Fibroblast of lung (primary cell): ENCODE measurements at places on chromosomes 13 and 19.

GRCh38 chr13:50359041-50359367 is 343.8 kb downstream of the KCNRG start:
- no peak for DNase-seq

GRCh38 chr13:57582032-57582431 is 49.5 kb upstream of the PCDH17 start:
- DNase-seq = no peak

DNA sequence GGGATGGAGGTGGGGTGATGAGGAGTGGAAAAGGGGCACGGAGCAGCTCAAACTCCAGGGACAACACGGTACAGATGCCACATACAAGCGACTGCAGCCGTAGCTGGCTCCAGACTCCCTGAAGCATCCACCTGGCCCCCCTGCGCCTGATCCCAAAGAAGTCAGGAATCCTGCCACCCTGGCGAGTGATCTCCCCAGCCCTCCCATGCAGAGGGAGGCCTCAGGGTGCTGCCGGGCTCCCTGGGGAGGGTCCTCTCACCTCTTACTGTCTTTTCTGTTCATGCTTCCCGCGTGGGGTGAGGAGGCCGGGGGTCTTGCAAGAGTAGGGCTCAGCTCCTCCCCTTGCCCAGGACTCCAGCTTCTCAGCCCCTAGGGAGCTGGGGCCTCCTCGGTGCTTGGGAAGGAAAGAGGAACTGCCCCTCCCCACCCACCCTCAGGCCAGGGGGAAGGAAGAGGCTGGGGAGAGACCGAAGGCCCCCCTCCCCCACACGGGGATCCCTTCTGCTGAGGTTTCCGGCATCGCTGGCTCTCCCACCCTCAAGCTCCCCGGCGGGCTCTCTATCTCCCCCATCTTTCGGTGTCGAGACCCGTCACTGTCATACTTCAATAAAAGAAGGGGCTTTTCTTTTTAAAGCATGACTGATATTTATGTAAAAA is at the start of gene RASGRP4:
TSS of gene RASGRP4 (minus strand) at position 410 of the 657 bp plus-strand sequence. CDS start at position 282, 128 bp downstream.
- no peak for DNase-seq

DNA sequence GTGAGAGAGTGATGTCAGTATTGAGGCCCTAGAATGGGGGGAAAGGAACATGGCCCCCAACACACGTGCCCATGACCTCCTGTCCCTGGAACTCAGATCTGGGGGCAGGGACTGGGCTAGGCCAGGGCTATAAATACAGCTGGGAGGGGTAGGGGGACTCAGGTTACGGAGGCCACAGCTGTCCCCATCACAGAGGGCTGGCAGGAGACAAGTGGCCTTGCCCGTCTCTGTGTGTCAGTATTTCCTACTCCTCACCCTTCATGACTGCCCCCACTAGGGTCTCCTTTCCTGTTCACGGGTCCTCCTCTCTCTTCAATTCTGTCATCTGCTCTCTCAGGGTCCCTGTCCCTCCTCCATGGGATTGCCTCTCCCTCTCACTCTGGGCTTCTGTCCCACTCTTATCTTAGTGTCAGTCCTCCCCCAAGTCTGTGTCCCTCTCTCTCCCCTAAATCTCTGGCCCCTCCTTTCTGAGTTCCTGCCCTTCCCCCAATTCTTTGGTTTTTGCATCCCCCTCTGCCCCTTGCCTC is 687 bp upstream of the HRC start:
- no peak for DNase-seq

DNA sequence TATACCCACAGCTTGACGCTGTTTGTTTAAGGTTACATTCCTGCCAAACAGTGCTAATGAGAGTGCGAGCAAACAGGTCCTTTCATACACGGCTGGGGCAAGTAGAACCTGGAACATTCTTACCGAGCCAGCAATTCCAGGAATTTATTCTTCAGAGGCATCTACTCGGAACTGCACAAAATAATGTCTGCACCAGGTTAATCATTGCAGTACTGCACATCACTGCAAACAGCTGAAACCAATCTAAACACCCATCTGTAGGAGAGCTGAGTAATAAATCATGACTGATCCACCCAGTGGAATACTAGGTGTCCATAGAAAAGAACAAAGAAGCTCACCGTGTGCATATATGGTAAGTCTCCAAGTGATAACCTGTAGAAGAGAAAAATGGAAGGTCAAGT is 1.2 kb upstream of the ZNF579 start:
- no peak for DNase-seq

DNA sequence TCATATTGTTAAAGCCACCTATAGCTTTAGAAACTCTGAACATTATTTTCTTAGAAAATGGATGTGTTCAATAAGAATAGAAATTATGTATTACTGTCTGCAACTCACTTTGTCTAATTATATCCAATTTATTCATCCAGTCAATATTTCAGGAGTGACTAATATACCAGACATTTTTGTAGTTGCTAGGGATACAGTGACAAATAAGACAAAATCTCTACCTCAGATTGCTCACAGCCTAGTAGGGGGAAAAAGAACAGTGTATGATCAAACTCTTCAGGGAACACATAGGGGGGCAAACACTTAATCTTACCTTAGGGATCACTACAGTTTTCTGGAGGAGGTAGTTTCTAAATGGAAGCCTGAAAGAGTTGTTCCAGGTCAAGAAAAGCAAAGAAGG is 8.6 kb downstream of the BRCA2 start:
- peak; percentile 54 for DNase-seq

DNA sequence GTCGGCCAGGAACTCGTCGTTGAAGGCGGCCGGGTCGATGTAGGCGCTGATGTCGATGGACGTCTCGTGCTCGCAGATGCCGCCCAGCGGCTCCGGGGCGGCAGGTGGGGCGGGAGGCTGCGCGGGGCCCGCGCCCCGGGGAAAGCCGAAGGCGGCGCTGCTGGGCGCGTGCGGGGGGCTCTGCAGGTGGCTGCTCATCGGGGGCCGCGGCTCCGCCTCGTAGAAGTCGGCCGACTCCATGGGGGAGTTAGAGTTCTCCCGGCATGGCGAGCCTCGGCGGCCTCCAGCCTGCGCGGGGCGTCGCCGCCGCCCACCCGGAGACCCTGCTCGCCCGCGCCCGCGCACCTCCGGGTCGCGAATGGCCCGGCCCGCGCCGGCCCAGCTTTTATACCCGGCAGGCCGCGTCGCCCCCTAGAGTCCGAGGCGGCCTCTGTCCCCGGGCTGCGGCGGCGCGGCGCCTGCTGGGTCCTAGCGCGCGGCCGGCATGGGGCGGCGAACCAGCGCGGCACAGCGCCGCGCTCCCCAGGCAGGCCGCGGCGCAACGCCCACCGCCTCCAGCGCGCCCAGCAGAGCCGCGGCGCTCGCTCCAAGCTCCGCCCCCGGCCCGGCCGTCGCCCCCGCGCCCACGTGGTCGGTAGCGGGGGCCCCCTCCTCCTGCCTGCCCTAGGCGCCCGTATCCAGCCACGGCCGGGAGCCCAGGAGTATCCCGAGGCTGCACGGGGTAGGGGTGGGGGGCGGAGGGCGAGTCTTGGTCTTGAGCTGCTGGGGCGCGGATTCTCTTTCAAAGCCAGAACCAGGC is at the start of gene CEBPA:
TSS of gene CEBPA (minus strand) at position 360 of the 799 bp plus-strand sequence. CDS start at position 240, 120 bp downstream.
- DNase-seq = peak; percentile 77

- no peak for DNase-seq
Measured at GRCh38 chr13:20028953-20029352, 70.4 kb downstream of the ZMYM2 start.

DNA sequence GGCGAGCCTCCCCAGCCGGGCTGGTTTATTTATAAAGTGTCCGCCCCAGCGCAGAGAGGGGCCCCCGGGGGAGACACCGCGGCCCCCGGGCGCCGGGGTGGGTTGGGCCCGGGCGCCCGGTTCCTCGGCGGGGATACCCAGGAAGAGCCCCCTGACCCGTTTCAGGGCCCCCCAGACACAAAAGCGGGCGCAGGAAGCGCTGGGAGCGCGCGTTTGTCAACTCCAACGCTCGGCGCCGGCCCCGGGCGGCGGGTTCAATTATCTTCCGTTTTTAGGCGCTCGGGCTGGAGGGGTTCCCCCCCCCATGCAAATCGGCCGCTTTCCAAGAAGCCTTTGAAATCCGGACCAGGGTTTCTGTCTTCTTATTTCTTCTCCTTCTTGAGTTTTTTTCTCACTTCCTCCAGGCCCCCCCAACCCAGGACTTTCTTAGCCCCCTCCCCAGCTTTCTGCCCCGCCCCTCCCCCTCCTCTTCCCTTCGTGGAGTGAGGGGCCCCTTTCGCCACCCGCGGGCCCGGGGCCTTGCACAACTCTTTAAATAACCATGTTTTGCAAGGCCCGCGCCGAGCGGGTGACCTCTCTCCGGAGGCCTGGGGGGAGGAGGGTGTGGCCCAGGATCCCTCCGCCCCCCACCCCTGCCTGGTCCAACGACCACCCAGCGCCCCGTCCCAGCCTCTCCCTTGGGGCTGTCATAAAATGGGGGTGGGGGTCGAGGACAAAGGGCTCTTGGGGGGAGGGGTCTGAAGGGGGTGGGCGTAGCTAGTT is 935 bp downstream of the ARID3A start:
- no peak for DNase-seq

GRCh38 chr13:25659091-25659795 is 287.5 kb downstream of the ATP8A2 start:
- DNase-seq = peak; percentile 16

DNA sequence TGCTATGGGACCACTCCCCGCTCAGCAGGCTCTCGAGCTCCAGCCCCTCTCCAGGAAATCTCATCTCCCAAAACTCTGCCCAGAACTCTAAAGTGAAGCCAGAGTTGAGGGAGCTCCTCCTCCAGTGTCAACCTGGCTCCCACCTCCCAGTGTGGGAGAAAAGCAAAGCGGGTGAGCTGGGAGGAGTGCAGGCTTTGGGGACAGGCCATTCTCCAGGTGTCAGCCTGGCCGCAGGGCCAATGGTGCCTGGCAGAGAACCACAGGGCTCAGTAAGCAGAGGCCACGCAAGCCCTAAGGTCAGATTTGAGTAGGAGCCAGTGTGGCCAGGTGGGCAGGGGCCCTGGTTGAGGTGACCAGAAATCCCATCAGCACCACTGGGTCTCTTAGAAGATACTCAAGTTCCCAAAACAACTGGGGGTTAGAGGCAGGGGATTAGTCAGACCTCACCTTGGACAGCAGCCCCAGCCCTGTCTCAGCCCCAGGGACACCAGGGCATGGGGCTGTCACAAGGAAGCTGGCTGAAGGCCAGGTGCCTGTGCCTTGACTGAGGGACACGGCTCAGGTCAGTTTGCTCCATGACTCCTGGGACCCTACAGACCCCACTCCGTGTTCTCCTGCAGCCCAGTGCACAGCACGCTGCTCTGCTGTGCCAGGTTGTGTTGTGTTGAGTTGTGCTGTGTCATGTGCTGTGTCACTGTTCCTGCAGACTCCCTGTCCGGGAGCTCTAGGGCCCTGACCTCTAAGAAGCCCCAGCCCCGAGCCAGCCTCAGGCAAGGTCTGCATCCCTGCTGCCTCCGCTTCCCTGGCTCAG is 2.8 kb upstream of the ZNF181 start:
- DNase-seq = no peak

GRCh38 chr19:41161903-41162302 is 31.1 kb upstream of the CYP2S1 start:
- DNase-seq = no peak

- DNase-seq = no peak
Measured at GRCh38 chr13:38785042-38785441, 98.2 kb downstream of the FREM2 start.

DNA sequence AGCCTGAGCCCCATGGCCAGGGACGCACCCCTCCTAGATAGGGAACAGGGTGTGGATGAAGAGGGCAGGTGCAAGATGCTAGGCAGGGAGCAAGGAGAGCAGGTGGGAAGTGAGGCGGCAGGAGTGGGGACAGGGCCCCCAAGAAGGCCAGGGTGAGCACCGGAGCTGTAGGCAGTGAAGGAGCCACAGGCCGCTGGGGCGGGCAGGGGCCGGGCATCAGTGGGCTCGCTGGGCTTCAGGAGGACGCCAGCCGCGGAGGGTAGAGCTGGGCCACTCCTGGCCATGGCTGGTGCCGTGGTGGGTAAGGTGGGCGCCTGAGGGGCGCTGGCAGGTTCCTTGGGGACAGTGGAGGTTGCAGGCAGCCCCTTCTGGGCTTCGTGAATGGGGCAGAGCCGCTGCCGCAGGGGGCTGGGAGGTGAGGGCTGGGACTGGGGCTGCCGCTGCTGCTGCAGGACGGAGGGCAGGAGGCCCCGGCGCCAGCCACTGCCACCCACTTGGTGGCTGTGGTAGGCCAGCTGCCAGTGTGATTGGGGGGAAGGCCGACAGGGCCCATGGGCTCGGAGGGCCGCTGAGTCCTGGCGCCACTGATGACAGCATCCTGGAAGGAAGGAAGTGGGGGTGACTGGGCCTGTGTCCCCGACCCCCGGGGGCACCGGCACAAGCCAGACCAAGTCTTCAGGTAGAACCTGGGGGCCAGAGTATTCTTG is 2.1 kb downstream of the NKPD1 start:
- DNase-seq = no peak

- peak; percentile 50 for DNase-seq
Measured at GRCh38 chr19:49937750-49938381, 8.6 kb upstream of the NUP62 start.

- DNase-seq = no peak
Measured at GRCh38 chr19:18020212-18021085, 12.5 kb downstream of the ARRDC2 start.

GRCh38 chr19:4386041-4386782 is 14.1 kb downstream of the SH3GL1 start:
- DNase-seq = no peak

GRCh38 chr13:111472083-111472482 is 151.6 kb downstream of the TEX29 start:
- DNase-seq = no peak
